NCI-H1092 (cell line): ENCODE measurements at places on chromosomes 4 and X.

- DNase-seq = no peak
These were observed 31.4 kb downstream of the TEX13A start for GRCh38 chrX:105189093-105189492.

GRCh38 chrX:119648421-119648775 lies 42.2 kb upstream of the NKRF start:
- no peak for DNase-seq

GRCh38 chr4:14254252-14254651 lies 626.7 kb upstream of the BOD1L1 start:
- no peak for DNase-seq

DNA sequence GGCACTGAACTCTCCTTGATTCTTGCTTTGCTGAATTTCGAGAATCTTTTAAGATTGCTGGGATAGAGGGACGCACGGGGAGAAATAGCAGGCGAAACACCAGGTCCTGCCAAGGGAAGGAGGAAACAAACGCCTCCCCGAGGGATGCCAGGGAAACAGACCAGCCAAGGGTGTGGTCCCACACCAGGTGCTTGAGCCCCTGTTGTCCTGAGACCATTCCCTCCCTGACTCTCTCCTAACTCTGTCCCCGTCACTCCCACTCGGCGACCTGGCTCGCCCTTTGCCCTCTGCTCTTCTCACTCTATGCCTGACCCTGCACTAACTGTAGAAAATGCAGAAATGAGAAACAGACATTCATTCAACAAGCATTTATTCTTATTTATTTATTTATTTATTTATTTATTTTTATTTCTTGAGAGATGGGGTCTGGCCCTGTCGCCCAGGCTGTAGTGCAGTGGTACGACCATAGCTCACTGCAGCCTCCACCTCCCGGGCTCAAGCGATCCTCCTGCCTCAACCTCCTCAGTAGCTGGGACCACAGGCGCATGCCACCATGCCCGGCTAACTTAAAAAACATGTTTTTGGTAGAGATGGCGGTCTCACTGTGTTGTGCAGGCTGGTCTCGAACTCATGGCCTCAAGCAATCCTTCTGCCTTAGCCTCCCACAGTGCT lies 16.2 kb downstream of the CTAG1B start:
- DNase-seq = no peak

DNA sequence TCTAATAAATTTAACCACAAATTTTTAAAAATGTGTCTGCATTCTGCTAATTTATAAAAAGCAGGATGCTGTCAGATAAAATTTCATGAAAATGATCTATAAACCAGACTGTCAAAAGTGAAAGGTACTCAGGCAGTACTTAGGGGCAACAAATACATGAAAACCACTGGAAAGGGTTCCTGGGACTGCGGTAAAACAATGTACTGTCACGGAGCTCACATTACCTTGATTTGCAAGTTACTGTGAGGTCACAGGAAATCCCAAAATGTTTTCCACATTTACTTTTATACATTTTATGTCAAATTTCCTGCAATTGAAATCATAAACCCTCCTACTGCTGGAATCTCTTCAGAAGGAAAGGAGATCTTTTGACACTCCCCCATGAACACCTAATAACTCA lies 45.3 kb downstream of the SHISA3 start:
- DNase-seq = no peak
